Right atrium auricular region (tissue), 2 donors: ENCODE measurements at places on chromosomes 16 and 17.

DNA sequence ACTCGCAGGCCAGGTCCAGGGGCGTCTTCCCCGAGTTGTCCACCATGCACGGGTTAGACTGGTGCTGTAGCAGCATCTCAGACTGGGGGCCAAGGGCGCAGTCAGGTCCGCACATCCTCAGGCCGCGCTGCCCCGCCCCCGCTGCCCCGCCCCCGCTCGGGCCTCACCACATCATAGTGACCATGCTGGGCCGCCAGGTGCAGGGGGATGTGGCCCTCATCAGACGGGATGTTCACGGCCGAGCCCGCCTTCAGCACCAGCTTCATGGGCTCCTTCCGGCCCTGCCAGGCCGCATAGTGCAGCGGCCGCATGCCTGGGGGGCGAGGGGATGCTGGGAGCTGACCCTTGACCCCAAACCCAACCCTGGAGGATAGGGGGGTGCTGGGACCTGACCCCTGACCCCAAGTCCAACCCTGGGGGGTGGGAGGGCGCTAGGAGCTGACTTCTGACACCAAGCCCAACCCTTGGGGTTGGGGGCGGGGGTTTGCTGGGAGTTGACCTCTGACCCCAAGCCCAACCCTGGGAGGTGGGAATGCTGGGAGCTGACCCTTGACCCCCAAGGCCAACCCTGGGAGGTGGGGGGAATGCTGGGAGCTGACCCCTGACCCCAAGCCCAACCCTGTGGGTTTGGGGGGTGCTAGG is 7.0 kb downstream of the CASKIN1 start:
- no peak for DNase-seq

DNA sequence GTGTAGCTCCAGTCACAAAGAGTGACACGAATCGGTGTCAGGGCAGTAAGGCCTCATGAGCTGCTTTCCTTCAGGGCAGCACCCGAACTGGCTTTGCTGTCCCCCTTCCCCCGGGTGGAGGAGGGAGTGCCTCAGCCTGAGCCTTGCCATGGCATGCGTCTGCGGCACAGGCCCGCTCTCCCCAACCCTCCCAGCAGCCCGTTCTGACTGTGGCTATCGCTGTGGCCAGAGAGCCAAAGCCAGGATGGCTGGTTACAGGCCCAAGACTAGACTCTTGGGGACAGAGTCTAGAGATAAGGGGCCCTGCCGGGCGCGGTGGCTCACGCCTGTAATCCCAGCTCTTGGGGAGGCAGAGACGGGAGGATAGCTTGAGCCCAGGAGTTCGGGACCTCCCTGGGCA is 25.9 kb downstream of the CLUH start:
- peak; percentile 62 for DNase-seq

GRCh38 chr16:86213437-86214205 is 296.7 kb upstream of the FOXF1 start:
- no peak for DNase-seq

DNA sequence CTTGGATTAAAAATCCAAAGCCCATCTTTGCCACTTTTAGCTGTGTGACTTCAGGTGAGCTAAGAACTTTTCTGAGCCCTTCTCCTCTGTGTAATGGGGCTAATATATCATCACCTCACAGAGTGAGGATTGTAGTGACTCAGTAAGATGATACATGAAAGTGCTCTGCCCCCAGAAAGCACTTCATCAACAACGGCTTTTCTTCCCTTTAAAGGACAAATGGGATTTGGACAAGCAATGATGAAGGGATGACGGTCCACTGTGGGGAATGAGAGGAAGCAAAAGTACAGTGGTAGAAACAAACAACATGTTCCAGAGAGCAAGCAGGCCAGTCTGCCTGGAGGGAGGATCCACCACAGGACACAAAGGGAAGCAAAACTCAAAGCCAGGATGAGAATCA is 14.3 kb upstream of the TMED6 start:
- no peak for DNase-seq

DNA sequence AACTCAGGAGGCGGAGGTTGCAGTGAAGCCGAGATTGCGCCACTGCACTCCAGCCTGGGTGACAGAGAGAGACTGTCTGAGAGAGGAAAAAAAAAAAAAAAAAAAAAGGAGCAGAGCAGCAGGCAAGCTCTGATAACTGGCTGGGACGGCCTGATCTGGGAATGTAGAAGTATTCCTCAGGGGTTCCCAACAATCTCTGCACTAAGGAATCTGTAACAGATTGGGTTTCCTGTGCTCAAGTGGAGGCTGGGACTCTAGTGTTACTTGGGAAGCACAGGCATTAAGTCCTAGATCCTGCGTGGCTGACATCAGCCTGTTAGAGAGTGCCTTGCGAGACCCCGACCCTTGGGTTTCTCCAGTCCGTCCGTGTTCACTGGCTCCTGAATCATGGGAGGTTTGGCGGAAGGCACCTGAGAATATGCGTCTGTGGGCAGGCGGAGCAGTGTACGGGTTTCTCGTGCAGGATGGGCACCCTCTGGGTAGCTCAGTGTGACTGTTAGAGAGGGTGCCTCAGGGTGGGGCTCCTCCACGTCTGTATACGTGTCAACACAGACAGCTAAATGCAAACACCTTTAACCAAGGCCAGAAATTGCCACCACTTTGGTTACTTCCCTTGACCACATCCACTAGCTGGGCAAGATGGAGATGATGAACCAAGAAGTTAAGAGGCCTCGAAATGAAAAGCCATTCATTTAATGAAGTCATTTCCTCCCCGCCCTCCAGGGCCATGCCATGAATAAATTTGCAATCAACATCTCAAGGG is 174.9 kb upstream of the RPL38 start:
- no peak for DNase-seq

- DNase-seq = peak; percentile 96
Measured at GRCh38 chr17:64707050-64707591, 45.0 kb upstream of the SMURF2 start.

DNA sequence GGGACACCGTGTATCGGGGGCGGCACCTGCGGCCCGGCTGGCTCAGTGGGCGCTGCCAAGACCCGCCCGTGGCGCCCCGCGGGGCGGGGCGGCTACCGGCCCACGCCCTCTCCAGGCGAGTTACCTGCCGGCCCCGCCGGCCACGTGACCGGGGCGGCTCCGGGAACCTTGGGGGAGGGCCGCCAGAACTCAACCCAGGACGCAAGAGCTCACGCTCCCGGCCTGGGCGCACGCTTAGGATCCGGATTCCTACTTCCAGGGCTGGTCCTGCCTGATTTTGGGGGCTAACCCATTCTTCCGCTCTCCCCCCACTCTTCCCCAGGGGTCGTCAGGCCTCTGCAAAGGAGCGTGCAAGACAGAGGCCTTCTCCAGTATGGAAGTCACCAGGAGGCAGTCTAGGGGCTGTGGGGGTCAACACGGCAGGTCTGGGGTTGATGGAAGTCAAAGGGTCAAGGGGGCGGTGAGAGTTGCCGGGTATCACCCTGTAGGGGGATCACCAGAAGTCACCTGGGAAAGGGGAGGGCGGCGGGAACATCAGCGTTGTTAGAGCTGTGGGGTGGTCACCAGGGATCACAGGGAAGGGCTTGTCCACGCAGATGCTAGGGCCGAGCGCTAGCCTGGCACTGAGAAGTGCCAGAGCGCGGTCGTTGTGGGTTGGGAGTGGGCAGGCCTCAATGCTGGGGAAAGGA is 354 bp upstream of the ESRP2 start:
- no peak for DNase-seq

DNA sequence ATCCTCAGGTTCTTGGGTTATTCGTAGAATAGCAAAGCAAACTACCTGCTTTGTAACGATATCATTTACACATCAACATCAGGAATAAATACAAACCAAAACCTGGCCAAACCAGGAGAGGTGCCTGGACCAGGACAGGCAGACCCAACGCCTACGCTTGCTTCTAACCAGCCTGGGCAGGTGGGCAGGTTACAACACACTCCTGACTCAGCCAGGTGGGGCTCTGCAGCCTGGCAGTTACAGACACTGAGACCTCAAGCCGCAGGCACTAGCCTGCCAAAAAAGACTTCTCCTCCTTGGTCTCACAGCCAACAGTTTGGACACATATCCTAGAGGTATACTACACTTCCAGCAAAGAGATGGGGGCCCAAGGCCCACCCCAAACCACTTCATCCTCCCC is 14.0 kb downstream of the ANKRD11 start:
- DNase-seq = no peak

GRCh38 chr16:58332997-58333700 is 38.3 kb upstream of the PRSS54 start:
- DNase-seq = no peak

DNA sequence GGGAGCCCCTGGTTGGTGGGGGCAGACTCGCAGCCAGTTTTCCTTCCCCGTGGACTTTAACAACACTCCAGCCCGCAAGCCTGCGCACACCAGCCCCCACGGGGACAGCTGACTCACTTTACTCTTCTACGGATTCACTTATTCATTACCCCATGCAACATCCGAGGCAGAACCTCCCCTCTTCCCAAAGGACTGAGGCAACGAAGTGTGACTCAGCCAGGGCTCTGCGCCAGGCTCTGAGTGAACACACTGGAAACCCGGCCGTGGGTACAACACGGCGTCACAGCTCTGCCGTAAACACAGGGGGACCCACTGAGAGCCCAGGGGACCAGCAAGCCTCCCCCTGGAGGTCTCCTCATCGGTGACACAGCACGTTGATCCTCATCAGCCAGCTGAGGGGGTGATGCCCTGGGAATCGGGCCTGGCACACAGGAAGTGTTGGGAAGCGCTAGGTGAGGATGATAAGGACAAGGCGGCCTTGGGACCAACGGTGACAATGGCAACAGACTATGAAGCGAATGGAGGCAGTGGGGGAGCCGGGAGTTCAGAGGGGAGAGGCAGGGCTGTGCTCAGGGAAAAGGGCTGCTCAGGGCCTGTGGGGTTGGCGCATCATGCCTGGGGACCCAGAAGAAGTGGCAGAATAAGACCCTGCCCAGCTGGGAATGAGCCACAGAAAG is 14.6 kb downstream of the COTL1 start:
- DNase-seq = peak; percentile 97

GRCh38 chr16:67399749-67400704 is 6.7 kb upstream of the TPPP3 start:
- no peak for DNase-seq

- no peak for DNase-seq
Measured at GRCh38 chr17:35614810-35615209, 27.7 kb downstream of the AP2B1 start.

DNA sequence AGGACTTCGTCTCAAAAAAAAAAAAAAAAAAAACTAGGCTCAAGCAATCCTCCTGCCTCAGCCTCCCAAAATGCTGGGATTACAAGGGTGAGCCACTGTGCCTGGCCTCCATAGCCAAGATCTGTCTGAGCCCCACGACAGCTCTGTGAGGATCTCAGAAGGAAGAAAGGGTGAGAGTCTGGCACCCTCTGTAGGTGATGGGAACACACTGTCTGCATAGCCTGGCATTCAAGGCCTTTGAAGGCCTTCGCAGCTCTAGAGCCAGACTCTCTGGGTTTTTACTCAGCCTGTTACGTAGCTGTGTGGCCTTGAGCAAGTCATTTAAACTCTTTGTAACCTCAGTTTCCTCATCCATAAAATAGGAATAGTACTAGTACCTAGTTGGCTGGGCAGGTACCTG is 6.3 kb upstream of the XPO6 start:
- DNase-seq = no peak

DNA sequence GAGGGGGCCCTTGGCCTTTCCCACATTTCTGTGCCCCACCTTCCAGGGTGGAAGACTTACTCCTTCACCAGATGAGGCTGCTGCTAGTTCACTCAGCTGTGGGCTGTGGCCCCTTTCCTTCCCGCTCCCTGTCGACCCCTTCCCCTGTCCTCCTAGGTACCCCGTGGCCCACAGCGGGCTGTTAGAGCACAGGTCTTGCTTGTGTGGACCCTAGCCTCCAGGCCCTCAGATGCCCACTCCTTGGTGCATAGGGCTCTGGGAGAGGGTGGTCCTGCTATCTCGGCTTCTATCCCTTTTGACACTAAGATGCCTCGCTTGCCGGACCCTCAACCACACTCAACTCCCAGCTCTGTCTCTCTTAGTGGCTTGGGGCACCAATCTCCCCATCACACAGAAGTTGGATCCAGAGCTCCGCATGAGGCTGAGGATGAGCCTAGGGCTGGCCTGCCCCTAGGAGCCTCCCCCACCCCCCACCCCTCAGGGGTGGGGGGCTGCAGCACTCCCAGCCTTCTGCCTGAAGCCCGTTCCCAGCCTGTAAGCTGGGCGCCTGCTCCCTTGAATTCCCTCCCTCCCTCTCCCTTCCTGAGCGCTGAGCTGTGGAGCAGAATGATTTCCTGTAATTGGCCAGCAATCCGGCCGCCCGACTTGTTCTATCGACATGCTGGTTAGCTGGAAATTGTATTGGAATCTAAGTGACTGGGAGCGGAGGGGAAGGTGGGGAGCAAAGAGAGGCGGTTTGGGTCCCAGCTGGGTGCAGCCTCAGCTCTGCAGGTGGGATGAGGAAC is 30.9 kb downstream of the DCAKD start:
- no peak for DNase-seq

GRCh38 chr17:82228842-82229697 is at the start of gene SLC16A3:
TSS of gene SLC16A3 (plus strand) at chr17:82229042. CDS start at chr17:82236009, 6,967 bp downstream.
- no peak for DNase-seq

GRCh38 chr16:11078812-11079459 is 134.6 kb downstream of the CLEC16A start:
- no peak for DNase-seq

DNA sequence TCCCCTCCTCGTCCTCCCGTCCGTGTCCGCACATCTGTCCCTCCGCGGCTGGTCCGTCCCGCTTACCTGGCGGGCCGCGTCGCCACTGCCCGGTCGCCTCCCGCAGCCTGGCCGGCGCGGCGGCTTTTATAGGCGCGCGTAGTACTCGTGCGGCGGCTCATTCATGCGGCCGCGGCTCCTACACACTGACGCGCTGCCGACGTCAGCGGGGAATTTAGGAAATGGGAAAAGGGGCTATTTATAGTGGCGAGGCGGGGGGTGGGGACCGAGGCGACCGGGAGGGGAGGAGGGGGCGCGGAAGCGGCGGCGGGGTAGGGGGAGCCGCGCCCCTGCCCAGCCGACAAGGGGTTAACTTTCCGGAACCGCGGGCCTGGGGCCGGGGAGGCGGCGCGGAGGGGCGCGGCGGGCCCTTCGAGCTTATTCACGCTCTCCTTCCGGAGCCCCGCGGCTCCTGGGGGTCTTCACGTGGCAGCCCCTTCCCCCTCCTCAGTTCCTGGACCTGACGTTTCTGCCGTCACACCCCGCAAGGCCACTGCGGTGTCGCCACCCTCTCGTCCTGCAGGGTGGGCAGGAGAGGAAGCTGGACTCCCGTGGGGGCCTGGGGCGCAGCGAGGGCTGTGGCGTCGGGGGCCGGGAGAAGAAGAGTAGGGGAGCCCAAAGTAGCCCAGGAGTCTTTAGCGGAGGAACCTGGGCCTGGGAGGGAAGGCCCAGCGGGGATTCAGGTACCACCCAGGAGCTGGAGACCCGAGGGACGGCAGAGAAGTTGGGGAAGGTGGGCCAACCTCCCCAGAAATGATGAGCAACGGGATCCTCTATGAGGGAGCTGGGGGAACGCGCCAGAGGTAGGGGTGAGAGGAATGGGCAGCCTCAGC is 3.6 kb upstream of the HIC1 start:
- DNase-seq = no peak

- no peak for DNase-seq
Measured at GRCh38 chr16:85419503-85420408, 193.4 kb upstream of the GSE1 start.

DNA sequence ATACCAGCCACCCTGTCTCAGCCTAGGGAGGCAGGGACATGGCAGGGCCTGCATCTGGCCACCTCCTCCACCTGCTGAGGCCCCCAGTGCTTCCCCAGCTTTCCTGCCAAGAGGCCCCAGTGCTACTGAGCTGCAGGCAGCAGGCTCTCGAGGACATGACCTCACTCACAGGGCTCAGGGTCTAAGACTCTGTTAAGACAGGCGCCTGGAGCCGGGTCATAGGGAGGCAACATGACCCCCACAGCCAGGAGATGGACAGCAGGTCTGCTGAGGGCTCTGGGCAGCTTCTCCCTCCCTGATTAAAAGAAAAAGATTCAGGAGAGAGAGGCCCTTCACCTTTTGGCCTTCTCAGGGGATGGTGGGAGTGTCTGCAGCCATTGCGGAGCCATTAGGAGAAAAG is 23.2 kb upstream of the FASN start:
- no peak for DNase-seq
